NCI-H82 (cell line): ENCODE measurements at places on chromosomes 2 and 18.
A peak's percentile ranks its signal among the peaks of the same experiment; 100 is the strongest.

DNA sequence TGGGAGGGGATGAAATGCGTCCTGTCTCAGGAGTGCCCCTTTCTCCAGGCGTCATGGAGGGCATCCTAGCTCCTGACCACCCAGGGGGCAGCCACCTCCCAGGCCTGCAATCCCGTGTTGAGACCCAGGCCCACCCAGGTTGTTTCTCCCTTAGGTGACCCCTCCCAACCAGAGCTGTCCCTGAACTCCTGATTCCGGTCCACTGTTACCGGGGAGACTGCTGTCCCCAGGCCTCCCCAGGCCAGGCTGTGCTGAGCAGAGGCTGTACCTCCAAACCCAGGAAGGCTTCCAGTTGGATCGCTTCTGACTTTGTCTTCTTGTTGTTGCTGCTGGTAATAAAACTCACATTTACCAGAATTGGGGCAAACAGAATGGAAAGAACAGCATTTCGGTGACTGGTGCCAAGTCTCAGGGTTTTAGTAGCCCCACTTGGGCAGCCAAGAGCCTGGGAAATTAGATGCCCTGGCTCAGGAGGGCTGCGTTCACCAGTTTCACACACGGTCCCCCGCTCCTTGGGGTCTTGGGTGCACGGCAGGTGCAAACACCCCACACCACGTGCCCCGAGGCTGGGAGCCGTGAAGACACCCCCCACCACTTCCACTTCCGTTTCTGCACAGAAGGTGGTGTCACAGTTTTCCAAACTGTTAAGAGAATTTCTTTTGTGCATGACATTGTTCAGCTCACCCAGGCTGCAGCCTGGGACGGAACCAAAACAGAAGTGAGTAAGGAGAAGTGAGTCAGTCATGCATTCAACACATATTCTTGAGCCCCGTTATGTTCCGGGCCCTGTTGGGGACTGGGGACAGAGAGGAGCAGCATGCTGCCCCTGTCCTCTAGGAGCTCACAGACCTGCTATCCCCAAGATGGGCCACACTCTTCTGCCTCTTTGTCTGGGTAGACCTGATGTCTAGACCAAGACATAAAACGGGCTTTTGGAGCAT is 29.4 kb downstream of the ITM2C start:
- DNase-seq = no peak

DNA sequence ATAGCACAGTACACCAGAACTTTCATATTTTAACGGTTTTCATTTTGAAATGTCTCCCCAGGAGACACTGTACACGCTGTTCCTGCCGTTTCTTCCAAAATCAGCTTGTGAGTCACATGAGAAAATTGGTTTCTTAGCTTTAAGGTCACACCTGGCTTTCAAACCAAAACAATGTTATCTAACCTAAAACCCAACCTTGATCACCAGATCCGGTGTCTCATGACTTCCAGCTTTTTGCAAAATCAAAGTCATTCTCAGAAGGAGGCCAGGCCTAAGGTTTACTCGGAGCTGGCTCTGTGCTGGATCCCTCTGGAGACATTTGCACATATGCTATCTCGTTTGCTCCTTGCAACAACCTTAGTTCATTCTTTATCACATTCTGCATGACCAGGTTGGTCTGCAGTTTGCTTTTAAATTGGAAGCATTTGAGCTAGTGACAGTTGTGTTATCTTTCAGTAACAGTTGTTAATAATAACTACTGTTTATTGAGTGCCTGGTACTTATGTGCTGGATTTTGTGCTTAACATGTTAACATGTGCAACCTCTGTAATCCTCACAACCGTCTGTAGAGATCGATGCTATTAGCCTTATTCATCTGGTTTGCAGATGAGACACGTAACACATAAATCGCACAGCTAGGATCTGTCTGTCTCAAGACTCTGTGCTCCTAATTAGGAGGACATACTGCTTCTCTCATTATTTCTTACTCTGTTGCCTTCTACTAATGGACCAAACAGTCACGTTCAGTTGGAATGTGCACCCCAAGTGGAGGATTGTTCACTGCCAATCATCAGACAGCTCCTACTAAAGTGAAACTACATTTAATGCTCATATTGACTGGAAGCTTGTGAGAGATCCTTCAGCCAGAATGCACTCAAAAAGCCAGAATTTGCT is 105.5 kb downstream of the RNF144A start:
- peak; percentile 84 for DNase-seq

GRCh38 chr2:177172034-177172880 is 40.3 kb upstream of the HNRNPA3 start:
- DNase-seq = no peak

- peak; percentile 52 for DNase-seq
Measured at GRCh38 chr2:171158036-171158789, 2.5 kb downstream of the TLK1 start.

DNA sequence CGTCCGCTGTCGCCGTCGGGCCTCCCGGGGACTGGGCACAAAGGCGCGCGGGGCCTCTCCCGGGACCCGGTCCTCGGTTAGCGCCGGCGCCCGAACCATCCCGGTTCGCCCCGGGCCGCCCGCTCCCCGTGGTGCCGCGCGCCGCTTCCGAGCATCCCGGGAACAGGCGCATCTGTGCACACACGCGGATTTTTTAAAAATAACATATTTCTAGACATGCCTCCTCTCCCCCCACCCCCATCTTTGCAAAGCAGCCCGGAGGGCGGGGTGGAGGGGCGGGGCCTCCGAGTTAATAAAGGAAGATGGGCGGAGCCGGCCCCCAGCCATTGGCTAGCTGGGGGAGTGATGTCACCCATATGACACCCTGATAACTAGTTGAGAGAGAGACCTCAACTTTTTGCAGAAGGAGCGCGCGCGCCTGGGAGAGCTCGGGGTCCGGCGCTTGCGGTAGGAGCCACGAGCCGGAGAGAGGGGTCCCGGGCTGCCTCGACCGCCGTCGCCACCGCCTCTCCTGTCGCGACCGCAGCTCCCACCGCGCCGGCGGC is at the start of gene SOX11:
TSS of gene SOX11 (plus strand) at position 400 of the 545 bp plus-strand sequence. CDS start 338 bp downstream, outside the sequence.
- DNase-seq = peak; percentile 99

- DNase-seq = no peak
Measured at GRCh38 chr2:37499113-37499512, 154.7 kb downstream of the QPCT start.

GRCh38 chr2:214730800-214731407 is 78.6 kb downstream of the BARD1 start:
- DNase-seq = no peak

GRCh38 chr2:7667260-7667757 is 750.1 kb downstream of the RNF144A start:
- no peak for DNase-seq
